SJSA1 (cell line): ENCODE measurements at places on chromosomes 11 and 22. TPM values are rescaled to one million over a fixed set of nuclear protein-coding genes. Genes with fewer than 3 reads are reported as not detected.

OR2AG2 gene
- not detected in 2 replicates for total RNA-seq

CCDC157 gene
- 1.9 and 4.5 TPM in 2 replicates for total RNA-seq

PVALB gene
- total RNA-seq, result not detected in 2 replicates

DNA sequence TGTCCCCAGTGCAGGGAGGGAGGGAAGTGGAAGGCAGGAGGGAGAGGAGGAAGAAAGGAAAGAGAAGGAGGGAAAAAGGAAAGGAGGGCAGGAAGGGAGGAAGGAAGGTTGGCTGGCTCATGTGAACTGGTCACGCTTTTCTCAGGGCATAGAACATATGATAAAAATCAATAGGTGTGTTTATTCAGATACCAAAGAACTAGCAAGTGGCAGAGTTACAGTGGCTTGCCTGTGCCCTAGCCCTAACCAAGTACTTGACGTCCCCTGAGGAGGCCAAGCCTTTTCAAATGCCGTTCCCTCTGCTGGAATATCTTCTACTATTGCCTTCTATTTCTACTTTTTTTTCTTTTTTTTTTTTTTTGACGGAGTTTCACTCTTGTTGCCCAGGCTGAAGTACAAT is 33.5 kb downstream of the CHRDL2 start:
- no peaks in the 10 kb centered on the region for H3K36me3 ChIP-seq
- no peaks in the 10 kb centered on the region for H3K27me3 ChIP-seq
- no peak overlapping the region for H3K4me3 ChIP-seq
- peaks cover 5% of the 10 kb centered on the region for H3K4me1 ChIP-seq
- H3K27ac ChIP-seq, result no peak overlapping the region
- DNase-seq, result no peak

- H3K36me3 ChIP-seq, result no peaks in the 10 kb centered on the region
- no peaks in the 10 kb centered on the region for H3K27me3 ChIP-seq
- no peak overlapping the region for H3K4me3 ChIP-seq
- no peak for DNase-seq
These were observed 57.5 kb upstream of the THY1 start for GRCh38 chr11:119480380-119481020.

- DNase-seq, result no peak
- no peaks in the 10 kb centered on the region for H3K4me1 ChIP-seq
- H3K4me3 ChIP-seq, result no peak overlapping the region
- no peak overlapping the region for H3K27ac ChIP-seq
These were observed 525.9 kb downstream of the KCNA4 start for GRCh38 chr11:29490938-29491337.

DNA sequence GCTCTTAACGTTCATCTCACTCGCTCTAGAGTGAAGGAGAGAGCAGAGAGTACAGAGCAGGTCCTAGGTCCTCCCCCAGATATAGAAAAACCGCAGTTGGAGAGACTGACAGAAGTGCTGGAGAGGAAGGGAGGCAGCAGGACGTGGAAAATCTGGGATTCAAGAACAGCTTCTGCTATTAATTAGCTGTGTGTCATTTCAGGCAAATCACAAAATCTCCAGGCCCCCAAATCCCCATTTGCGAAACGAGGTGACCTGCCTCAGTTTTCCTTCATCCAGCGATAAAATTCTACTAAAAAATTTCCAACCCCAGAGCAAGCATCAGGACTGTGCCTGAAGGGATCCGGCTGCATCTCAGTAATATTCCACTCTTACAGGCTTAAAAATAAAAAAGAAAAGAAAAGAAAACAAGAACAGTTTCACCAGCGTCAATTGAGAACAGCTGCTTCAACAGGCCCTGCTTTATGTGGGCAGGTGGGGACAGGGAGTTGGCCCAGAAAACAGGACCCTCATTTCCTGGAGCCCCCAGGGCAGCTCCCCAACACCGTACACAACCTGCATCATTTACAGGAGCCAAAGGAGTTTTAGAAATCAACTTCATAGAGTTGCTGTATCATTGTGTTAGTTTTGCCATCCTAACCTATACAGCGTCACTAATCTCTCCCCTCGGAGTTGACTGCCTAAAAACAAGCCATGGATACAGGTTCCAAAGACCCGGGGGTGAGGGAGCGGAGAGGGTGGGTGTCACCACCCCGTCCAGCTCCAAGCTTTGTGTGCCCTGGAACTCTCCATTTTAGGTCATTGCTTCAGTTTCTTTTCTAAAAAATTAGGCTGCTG is 2.3 kb upstream of the MALAT1 start:
- peak overlapping the region; percentile 7 for H3K4me3 ChIP-seq
- H3K36me3 ChIP-seq, result peaks cover 26% of the 10 kb centered on the region
- peaks cover 6% of the 10 kb centered on the region; the same call in 1 of the 2 replicates for H3K27me3 ChIP-seq
